Activated CD4-positive, CD25-positive, alpha-beta regulatory T cell treated with anti-CD3 and anti-CD28 coated beads, Interleukin-2, amount 50 U/mL, for 16 hours (primary cell): ENCODE measurements at places on chromosomes 1 and 21.

GRCh38 chr1:17725084-17725719, 29.9 kb upstream of the ACTL8 start:
- DNase-seq, result no peak

DNA sequence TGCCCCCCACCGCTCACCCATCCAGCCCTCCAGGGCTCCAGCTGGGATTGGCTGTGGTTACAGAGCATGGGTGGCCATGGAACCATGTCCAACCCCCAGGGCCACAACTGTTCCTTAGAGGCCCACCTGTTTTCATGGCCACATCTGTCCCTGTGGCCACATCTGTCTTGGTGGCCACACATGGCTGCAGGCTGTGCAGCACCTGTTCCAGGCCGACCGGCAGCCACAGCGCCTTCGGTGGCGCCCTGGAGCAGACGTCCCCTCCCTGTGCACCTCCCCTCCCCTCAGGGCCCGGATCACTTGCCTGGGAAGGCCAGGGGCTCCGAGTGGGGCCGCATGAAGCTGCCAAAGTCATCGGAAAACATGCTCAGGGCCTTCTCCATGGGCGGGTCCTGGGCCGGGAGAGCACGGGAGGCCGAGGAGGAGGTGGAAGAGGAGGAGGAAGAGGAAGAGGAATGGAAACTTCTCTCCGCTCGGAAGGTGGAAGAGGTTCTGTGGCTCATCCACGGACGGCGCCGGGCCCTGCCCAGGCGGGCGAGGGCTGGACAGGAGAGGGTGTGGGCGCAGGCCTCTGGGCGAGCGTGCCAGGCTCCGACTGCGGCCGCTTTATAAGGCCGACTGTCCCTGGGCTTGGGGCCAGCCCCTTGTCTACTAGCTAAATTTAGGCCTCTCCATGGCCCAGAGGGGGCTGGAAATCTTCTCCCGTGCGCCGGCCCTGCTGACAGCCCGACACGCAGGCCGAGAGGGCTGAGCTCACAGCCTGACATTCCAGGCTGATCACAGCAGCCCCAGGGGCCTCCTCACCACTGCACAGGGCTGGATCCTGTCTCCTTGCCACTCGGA, at the start of gene HSPB7:
Gene HSPB7 (minus strand): TSS at position 583 of the 843 bp plus-strand sequence. CDS start 80 bp downstream, at position 503.
- DNase-seq, result no peak

DNA sequence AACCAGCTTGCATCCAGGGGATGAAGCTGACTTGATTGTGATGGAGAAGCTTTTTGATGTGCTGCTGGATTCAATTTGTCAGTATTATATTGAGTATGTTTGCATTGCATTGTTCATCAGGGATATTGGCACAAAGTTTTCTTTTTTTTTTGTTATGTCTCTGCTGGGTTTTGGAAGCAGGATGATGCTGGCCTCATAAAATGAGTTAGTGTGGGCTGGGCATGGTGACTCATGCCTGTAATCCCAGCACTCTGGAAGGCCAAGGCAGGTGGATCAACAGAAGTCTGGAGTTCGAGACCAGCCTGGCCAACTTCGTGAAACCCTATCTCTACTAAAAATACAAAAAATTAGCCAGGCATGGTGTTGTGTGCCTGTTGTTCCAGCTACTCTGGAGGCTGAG, 8.6 kb downstream of the OR2L3 start:
- no peak for DNase-seq

DNA sequence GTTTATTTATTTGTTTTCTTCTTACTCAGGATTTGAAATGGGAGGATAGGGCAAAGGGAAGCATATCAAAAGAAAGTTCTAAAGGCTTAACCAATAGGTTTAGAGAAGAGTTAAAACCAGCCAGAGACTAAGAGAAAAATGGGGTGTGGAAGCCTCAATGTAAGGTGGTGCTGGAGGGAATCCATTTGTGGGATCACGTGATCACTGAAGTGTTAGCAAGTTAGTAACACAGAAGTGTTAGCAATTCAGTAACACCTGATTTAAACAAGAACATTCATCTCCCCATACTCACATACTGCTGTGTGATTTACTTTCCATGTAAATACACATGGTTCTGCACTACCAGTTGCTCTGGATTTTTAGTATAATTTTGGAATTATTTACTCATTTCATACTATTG, 451.2 kb downstream of the DISC1 start:
- DNase-seq, result no peak

DNA sequence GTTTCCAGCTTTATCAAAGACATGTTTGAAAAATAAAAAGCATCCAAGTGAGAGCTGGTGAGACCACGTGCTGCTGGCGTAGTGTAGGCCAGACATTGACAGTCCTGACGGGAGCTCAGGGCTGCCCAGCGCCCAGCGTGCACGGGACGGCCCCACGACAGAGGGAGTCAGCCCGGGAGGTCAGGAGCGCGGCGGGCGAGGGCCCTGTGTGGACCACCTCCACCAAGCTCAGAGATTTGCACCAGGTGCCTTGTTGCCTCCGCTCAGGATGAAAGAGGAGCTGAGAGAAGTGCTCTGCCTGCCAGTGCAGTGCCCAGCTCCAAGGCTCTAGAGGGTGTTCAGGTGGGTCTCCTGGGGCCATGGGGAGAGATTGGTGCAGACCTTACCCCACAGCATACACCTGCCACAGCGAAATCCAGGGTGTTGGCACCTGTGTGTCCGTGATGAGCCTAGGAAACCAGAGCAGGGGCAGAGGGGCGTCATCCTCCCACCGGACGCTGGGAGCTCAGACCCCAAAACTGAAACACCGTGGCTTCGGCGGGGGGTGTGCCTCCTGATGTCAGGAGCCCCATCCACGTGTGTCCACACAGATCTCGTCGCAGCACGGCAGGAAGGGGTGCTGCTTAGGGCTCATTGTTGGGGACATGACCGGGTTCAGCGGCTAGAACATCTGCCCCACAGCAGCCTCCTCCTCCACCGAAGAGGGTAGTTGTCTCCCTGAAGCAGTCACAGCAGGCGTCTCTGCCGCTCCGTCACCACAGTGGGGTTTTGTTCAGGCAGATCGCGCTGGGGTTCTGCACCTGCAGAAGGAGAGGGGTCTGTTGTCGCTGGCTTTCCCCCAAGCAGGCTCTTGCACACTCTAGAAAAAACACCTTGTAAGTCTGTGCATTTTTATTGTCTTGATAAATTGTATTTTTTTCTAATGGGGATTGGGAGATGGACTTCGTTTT, 64.2 kb downstream of the POFUT2 start:
- no peak for DNase-seq

DNA sequence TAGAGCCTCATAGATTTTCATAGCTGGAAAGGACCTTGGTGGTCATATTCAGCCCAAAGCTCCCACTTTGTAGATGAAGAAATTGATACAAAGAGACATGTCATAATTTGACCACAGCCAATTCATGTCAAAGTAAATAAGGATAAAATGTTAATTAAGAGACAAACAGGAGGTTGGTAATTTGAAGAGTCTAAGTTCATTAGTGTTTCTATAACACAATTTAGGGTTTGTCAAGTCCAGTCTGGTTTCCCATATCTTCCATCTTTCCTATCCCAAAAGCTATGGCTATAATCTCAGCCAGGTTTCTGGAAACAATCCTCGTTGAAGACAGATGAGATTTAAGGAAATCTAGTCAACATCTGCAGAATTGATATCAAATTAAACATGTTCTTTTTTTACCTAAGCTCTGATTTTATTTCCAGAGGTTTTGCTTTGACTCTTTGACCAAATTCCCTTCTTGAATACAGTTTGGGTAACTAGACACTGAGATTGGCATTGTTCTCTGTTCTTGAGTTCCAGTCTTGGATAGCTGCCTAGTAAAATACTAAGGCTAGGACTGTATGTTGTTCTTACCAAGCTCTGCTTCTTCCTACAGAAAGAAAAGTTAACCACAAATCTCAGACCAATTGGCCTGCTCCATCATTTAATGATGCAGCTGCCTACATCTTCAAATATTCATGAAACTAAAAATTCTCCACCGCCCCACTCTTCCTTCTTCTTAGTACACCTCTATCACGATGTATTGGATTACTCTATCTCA, 62.0 kb downstream of the SLC44A5 start:
- no peak for DNase-seq

DNA sequence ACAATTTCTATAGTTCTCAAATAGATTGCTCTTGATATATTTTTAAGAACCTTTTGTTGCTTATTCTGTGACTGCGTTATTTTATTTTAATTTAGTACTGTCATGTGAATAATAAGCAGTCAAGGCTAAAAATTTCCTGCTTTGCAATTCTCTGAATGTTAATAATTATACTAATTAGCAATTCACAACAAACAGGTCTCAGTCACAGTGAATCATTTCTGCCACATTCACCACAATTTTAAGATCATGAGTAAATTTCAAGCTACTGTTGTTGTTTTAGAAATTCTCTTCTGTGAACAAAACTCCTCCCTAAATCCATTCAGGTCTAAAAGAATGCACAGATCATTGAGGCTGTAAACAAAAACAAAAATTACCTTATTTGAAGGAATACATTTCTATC, 339.6 kb upstream of the DPYD start:
- DNase-seq, result no peak
